Islet precursor cell (in vitro differentiated cells): ENCODE measurements at places on chromosomes 6 and 20.

DNA sequence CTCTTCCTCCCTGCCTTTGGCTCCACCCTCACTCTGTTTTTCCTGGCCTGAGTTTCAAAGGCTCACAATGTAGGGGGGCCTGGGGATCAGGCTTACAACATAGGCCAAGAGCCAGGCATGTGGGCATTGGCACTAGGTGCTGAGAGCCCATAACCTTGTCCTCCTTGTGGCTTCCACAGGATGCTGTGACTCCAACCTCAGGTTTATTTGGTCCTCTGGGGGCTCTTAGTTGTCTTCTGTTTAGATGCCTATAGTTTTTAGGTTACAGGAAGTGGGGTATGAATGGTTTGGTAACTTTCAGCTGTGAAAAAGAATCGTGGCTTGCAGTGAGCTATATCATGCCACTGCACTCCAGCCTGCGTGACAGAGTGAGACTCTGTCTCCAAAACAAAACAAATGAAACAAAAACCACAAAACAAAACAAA is 25.6 kb downstream of the MMP24 start:
- DNase-seq: no peak

DNA sequence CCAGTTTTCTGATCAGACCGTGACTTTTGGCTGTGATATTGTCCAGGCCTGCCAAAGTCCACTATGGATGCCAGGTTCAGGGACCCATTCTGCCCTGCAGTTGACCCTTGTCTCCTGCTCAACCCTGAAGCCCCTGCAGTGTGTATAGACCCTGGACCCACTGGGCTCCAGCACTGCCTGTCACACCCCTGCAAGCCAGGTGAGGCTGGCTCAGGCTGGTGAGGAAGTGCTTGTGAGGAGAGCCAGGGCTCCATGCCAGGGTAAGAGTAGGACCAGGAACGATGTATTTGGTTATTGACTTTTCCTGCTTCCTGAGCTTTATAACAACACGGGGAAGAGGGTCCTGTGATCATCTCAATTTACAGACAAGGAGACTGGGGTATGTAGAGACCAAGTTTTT is 19.1 kb upstream of the CD93 start:
- no peak for DNase-seq

DNA sequence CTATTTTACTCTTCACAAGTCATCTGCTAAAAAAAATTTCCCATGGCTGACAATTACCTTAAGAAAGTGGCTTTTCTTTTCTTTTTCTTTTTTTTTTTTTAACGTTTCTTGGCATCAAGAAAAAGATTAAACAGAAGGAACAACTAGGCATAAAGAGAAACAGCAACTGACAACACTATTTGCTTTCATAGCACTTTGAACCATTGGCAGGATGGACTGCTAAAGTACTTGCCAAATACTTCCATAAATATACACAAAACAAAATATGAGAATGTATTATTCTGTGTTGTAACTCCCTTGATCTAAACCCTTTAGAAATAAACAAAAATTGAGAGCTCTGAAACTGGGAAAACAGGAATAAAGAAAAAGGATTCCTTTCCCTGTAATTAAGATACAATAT is 20.0 kb upstream of the PLN start:
- DNase-seq: no peak

GRCh38 chr6:42547407-42548329 is 16.2 kb upstream of the UBR2 start:
- DNase-seq: peak; percentile 89

DNA sequence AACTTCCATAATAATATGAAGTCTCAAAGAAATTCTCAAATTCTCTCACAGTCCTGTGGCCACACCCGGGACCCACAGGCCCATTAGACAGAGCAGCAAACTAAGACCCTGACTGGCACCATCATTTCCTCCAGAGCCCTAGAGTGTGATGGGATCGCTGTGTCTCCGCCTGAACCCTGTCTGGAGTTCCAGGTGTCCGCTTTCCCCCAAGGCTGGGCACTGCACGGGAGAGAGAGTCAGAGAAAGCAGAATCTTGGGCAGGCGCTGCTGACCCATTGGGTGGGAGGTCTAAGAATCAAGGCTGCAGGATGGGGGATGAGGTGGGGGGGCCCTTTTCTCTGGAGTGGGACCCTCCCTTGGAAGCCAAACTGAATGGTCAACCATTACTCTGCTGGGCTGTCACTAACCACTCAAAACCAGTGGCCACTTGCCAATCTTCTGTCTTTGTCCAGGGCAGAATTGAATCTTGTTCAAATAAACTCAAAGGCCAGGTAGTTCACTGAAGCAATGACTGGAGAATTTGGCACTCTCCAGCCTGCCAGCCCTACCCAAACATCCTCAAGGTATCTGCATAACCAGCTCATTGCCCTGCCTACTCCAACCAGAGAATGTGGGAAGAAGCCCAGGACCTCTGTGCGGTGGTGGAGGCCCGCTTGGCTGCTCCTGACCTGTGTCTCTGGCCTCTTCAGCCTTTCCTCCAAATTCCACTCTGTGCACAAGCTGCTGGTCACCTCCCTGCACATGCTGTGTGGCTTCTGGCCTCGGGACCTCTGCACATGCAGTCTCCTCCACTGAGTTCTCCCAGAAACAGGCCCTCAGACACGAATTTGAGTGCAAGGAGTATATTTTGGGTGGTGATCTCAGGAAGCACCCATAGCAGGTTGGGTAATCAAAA is 141.1 kb downstream of the CEBPB start:
- no peak for DNase-seq

DNA sequence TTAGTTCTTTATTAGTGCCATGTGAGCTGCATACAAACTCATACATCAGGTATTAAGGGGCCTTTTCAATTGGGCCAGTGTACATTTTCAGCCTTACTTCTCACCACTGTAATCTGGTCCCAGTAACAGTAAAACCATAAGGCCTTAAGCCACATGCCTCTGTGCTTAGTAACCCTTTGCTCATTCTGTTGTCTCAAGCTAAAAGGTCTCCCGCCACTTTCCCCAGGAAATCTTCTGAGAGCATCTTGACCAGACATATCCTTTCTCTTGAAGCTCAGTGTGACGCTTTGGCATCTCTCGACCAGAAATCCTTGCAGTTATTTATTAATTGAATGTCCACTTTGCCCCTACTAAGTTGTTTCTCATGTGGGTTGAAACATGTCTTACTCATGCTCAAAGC is 68.0 kb downstream of the CYP39A1 start:
- peak; percentile 66 for DNase-seq
